OCI-M1 (cell line): ENCODE measurements at places on chromosomes 6 and 20.

GRCh38 chr6:12735786-12736185 is 19.2 kb downstream of the PHACTR1 start:
- DNase-seq: no peak

DNA sequence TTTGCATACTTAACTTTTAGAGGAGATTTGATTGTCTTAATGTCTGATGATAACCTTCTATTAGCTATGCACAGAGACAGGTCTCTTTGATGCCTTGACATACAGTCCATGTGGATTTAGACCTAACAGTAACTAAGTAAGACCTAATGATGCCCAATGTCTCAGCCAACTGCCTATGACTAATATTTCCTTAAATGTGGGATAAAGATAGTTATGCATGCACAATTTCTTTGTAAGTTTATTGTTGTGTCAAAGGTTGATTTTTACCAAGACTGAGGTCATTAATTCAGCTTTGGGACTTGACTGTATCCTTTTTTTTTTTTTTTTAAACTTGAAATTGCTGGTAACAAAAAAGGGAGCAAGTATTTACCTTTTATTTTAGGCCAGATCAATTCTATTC is 450.0 kb downstream of the HAO1 start:
- DNase-seq: no peak

- peak; percentile 94 for DNase-seq
Measured at GRCh38 chr6:26329763-26330511, 35.1 kb upstream of the BTN3A2 start.

DNA sequence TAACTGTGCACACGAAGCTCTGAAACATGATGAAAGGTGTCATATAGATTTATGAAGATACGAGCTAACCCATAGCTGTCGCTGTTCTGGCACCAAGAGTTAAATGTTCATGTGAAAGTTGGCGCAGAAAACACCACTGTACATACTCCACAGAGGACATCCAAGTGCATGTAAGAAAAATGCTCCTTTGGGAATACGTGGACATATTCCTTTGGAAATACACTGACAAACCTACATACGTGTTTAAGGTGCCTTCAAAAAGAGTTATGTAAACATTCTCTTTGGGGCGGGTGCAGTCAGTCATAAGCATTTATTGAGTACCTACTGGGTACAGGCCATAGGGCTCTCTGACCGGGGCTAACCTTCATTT is 723 bp upstream of the ARID1B start:
- DNase-seq: peak; percentile 87

GRCh38 chr6:24329022-24329421 is 28.8 kb downstream of the DCDC2 start:
- no peak for DNase-seq

DNA sequence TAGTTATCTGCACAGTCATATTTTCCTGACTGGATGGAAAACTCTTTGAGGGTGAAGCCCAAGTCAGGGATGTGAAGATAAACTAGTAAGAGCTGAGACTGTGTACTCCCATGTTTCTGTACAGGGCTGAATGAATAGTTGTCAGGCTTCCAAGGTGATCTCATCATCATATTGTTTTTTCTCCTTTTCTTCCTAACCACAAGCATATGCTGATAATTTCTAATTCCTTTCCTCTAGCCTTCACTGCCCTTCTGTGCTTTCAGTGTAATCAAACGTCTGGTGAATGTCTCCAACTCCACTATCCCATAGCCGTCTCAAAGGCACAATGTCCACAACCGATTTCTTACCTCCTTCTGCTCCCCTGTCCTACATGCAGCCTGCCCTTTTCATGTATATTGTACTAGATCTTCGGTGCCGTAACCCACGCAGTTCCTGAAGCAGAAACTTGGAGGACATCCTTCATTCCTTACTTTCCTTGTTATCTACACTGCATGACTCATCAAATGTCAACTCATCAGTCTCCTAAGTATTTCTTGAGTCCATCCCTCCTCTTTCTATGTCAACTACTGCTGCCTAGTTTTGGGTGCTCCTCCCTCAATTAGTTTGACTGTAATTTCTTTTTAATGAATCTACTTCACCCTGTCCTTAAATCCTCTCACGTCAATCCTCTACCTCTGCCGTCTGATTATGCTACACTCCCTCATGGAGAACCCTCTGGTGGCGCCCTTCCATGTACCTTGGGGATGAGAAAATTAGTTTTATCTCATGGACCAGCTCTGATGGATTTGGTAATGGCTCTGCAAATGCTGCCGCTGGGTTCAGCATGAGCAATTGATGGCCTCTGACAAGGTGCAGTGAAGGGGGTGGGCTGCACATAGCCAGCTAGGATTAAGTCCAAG is 21.9 kb downstream of the NCOA7 start:
- DNase-seq: peak; percentile 70

DNA sequence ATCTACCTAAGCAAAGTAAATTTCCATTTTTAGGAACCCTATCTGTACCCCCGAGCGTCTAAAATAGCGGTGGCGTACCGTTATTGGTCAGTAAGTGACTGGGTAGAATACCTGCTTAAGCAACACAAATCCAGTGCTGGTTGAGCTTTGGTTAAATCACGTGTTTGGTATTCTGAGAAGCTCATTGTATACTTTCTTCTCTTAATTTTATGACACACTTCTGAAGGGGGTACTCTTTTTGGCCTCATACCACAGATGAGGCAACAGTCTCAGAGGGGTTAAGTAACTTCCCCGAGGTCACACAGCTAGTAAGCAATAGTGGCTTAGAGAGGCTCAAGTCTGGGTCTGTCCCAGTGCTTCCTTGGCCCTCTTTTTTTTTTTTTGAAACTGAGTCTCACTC is 151.2 kb downstream of the TFAP2C start:
- no peak for DNase-seq

DNA sequence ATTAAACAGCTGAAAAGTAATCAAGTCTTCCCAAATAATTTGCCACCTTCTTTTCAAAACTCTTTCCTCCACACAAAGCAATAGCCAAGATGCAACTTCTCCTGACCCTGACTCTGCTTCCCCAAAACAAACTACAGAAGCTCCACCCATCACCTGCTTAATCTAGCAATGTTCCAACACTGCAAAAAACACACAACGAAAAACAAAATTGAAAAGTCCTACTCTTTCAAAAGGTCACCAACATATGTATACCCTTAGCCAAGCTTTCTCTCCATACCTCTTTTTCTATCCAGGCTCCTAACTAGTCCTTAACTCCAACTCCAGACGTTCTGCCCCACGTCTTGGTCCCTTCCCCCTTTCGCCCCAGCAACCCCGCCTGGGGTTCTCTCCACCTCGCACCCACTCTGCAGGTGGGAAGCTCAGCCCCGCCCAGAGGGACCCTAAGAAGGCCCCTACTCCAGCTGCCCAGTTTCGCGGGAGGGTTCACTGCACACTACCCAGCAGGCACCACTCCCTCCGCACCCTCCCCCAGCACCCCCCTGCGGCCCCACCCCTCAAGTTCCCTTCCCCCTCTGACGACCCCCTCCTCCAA is 717 bp downstream of the CSNK2A1 start:
- DNase-seq: peak; percentile 66

DNA sequence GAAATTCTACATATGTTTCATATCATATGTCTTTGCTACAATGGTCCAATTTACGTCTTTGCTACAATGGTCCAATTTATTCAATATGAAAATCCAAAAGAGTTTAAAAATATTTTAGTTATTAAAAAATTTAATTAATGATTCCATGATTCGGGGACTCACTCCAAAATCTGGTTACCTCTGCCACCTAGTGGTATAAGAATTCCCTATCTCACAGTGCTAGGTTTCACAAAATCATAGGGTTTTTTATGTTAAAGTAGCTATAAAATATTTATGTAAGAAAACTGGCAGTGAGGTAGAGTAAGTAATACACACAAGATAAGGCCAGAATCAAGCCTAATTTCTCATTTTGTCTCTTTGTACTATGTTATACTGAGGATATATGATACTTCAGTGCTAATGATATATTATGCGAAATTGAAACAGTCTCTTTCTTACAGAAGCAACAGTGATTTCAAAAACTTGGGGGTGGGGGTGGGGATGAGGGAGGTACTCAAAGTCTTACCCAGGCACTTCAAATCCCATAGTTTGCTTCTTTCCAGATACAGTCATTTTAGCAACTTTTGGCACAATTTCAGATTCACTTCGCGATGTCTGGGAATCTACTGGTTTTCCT is 52.3 kb downstream of the HBS1L start:
- peak; percentile 62 for DNase-seq

DNA sequence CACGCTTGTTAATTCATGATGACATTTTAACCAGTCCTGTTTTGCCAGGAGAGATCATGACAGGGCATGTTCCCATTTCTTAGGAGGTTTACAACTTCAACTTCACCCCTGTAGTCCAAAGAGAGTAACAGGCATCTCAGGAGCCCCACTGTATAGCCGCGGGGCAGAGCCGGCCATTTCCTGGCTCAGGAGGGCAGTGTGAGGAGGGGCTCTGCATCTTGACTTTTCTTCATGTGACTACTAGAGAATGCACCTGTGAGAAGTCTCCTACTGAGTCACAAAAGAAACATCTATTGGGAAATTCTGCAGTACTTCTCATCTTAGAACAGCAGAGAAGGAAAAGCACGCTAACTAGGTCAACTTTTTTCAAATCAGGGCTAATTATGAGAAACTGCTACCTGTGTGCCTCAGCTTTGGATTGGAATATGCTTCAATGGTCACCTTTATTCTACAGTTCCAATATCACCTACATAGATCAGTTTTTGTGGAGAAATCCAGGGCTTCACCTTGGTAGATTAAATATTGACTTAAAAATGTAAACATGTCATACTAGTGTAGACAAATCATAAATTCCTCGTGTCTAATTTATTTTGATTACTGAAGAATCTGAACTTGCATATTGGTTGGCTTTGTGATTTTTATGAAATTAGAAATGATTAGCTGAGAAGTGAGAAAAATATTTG is 28.6 kb upstream of the SIM1 start:
- DNase-seq: no peak

GRCh38 chr6:148311966-148312669 is 30.5 kb upstream of the SASH1 start:
- DNase-seq: no peak

DNA sequence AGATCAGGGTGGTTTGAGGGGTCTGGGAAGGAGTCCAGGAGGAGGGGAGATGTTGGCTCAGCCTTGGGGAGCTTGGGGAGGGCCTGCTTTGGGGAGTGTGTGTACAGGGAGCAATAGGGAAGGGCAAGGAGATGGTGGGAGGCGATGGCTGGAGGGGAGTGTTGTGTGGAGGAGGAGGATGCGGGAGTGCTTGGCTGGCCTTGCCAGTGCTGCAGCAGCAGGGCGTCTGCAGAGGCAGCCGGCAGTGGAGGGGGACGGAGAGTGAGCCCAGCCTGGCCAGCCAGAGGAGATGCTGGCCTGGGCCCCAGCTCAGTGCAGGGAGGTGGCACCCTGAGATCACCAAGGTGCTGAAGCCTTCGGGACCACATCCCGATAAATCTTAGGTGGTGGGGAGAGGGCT is 3.9 kb downstream of the IP6K3 start:
- DNase-seq: no peak

DNA sequence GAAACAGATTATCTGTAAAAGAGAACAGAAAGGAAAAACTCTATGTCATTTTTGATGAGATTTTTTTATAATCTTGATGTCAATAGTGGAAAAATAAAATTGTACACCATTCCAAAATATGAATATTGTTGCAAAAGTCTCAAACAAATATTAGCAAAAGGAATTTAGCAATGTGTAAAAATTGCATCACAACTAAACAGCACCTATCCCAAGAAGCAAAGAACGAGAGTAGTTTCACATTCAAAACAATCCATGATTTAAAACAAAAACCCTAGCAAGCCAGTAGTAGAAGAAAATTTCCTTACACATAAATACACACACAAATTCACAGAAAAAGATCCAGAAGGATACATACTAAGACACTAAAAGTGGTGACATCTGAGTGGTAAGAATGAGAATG is 38.4 kb downstream of the LCA5 start:
- peak; percentile 35 for DNase-seq

DNA sequence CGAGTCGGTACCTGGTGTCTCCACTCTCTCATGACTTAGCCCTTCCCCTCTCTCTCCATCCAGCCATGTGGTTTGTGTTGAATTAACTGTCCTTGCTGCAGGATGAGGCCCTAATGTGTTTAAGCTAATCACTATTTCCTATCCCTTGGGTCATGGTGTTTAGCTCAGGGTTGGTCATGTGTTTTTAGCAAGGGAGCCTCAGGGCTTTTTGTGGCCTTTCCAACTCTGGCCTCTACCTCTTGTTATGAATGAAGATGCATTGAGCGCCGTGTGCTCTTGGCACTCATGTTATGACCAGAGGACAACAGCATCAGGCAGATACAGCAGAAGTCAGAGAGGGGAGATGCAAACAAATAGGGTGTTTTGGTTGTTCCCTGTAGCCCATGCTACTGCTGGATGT is 674.2 kb upstream of the FLRT3 start:
- no peak for DNase-seq

DNA sequence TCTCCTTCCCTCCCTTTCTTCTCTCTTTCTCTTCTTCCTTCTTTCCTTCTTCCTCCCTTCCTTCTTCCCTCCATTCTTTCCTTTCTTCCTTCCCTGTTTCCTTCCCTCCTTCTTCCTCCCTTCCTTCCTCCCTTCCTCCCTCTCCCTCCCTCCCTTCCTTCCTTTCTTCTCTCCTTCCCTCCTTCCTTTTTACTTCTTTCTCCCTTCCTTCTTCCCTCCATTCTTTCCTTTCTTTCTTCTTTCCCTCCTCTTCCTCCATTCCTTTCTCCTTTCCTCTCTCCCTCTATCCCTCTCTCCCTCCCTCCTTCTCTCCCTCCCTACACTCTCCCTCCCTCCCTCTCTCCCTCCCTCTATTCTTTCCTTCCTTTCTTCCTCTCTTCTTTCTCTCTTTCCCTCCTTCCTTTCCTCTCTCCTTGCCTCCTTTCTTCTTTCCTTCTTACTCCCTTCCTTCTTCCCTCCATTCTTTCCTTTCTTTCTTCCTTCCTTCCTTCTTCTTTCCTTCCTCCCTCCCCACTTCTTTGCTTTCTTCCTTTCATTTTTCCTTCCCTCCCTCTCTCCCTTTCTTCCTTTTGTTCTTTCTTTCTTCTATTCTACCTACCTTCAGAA is 200.4 kb upstream of the SSTR4 start:
- DNase-seq: no peak

DNA sequence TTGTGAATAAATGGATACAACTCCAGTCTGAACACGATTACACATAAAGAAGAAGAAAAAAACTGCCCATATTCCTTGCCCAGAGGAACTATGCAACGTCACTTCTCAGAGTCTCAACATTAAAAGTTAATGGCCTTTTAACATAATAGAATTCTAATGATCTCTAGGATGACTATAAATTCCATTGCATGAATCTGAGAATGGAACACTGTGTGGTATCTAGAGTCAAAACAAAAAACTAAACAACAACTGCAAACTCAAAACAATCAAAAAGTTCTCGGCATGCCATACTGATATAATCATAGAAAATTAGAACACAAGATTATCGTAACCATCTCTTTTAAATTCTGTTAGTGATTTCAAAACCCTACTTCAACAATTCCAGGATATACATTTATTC is 283.6 kb downstream of the RNGTT start:
- DNase-seq: no peak

GRCh38 chr20:49381558-49382493 is 100.6 kb downstream of the KCNB1 start:
- DNase-seq: no peak

DNA sequence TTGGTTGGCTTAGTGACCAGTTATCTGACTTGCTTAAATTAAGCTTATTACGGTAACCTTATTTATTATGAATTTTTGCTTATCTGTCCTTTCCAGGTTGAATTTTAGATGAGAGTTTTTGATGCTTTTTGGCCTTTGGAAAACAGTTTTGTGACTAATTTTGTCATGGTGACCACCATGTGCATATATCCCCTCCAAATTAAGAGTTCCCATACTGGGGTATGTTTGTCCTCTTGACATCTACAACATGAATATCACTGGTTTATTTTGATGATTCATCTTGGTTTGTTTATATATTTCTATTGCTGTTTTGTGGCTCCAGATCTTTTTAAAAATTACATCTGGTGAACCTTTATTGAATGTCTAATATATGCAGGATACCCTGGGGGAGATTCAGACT is 61.4 kb downstream of the PHF20 start:
- no peak for DNase-seq
